ENCODE measurements at places on chromosomes 5 and 9. TPM values are rescaled to one million over a fixed set of nuclear protein-coding genes. Genes with fewer than 3 reads are reported as not detected.
A peak's percentile ranks its signal among the peaks of the same experiment; 100 is the strongest.

- H3K27ac ChIP-seq = no peak overlapping the region
- no peaks in the 10 kb centered on the region for H3K27me3 ChIP-seq
- no peaks in the 10 kb centered on the region for H3K36me3 ChIP-seq
- no peak overlapping the region for H3K4me3 ChIP-seq
- no peak for DNase-seq
These were observed 94.0 kb downstream of the ACTL7B start for GRCh38 chr9:108761655-108762347.

DNA sequence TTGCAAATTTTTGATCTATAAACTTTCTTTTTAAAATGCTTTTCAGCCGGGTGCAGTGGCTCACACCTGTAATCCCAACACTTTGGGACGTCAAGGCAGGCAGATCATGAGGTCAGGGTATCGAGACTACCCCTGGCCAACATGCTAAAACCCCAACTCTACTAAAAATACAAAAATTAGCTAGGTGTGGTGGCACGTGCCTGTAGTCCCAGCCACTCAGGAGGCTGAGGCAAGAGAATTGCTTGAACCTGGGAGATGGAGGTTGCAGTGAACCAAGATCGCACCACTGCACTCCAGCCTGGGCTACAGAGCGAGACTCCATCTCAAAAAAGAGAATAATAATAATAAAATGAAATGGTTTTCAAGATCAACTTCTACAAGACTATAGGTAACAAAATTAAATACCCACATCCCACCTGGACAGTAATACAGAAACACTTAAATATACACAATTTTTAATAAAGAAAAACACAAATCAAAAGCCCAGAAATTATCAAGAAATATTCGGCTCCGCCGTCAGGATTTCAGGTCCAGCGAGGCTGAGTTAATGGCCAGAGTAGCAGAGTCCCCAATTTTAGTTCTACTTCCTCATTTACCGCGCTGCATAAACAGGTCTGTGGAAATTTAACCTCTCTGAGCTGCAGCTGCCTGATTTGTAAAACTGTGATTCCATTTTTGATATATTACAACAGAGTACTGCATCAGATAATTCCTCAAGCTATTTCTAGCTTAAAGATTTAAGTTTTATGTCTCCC is 4.0 kb downstream of the TUT7 start:
- H3K4me3 ChIP-seq = peak overlapping the region; percentile 99
- peaks cover 15% of the 10 kb centered on the region for H3K36me3 ChIP-seq
- H3K27ac ChIP-seq = no peak overlapping the region
- no peak for DNase-seq
- peaks cover 74% of the 10 kb centered on the region for H3K4me1 ChIP-seq

DNA sequence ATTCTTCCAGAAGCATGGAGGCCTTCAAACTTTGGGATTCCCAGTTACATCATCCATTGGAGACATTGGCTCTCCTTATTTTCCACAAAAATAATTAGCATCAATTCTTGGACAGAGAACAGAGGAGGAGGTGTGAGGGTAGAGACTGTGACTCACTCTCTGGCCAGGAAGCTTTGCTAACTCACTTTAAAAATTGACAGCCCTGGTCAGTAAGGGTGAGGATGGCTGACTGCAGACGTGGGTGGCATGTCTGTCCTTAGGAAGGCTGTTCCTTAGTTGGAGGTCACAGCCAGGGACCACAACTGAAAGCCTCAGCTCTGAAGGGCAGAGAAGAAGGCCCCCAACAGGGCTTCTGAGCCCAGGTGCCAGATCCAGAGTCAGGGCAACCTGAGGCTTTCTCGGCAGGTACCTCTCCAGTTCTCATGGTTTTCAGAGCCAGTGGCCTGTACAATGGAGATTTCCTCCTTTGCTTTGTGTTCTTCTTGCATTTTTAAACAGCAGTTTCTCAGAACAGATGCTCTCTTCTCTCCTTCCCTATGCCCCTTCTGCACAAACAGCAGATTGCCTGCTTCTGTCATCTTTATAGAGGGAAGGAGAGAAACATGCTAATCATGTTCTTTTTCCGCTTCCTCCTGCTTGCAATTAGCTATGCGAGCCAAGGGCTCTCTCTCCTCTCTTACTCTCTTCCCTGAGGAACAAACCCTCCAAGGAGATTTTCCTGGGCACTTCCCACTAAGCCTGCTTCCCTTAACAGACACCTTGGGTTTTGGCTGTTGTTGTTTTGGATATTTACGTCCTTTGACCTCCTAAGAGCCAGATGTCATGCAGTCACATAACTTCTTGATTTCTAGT is 92.5 kb upstream of the ZNF366 start:
- no peak overlapping the region for H3K27ac ChIP-seq
- no peaks in the 10 kb centered on the region for H3K27me3 ChIP-seq
- no peaks in the 10 kb centered on the region for H3K36me3 ChIP-seq

SMIM32 gene
- not detected for total RNA-seq

Measured in CD4-positive, CD25-positive, alpha-beta regulatory T cell (primary cell).